ENCODE measurements at places on chromosomes 13 and 19. TPM values are rescaled to one million over a fixed set of nuclear protein-coding genes. Genes with fewer than 3 reads are reported as not detected.

Gene SELENOV
- not detected for total RNA-seq

Gene GJA3
- total RNA-seq, result 0.16 TPM

Gene EPS8L1
- 95.0 TPM for total RNA-seq

Gene PRR19
- total RNA-seq, result 0.47 TPM

Gene PRX
- 4.5 TPM for total RNA-seq

Gene KASH5
- not detected for total RNA-seq

Gene SPACA7
- not detected for total RNA-seq

Gene CGB8
- total RNA-seq, result not detected

Gene RXFP2
- 0.09 TPM for total RNA-seq

Gene PALM
- 49.4 TPM for total RNA-seq

Gene PGLYRP2
- not detected for total RNA-seq

Gene ZNF724
- total RNA-seq, result 3.1 TPM

Gene POMP
- 59.0 TPM for total RNA-seq

Gene BEST2
- total RNA-seq, result not detected

Gene RNF113B
- not detected for total RNA-seq

Gene RDH8
- not detected for total RNA-seq

Gene INSR
- 50.4 TPM for total RNA-seq

Gene CAMSAP3
- total RNA-seq, result 18.5 TPM

Gene OR10H1
- total RNA-seq, result 0.09 TPM

Gene TTC9B
- total RNA-seq, result not detected

Gene ETV2
- total RNA-seq, result 0.38 TPM

Gene SMIM44
- not detected for total RNA-seq

Gene LYPD3
- 1.7 TPM for total RNA-seq

Gene VSTM1
- 0.35 TPM for total RNA-seq

Gene KIR2DL4
- total RNA-seq, result 0.25 TPM

Gene ADGRE3
- total RNA-seq, result 0.25 TPM

Gene FUT1
- 4.3 TPM for total RNA-seq

Gene CDKN2D
- total RNA-seq, result 8.8 TPM

Gene SIGLEC5
- not detected for total RNA-seq

Gene CEACAM21
- total RNA-seq, result 5.6 TPM

Gene UHRF1
- total RNA-seq, result 3.1 TPM

Gene ZNF846
- total RNA-seq, result 17.7 TPM

Gene ZNF221
- total RNA-seq, result 6.2 TPM

Gene ZNF71
- 7.6 TPM for total RNA-seq

Gene CGB5
- total RNA-seq, result not detected

Gene CPB2
- not detected for total RNA-seq

Gene NEK5
- 1.2 TPM for total RNA-seq

Gene CCDC8
- 18.9 TPM for total RNA-seq

Gene COX6B2
- total RNA-seq, result 3.8 TPM

Gene SIGLECL1
- total RNA-seq, result not detected

Gene CGB3
- not detected for total RNA-seq

Gene UNC13A
- total RNA-seq, result 2.2 TPM

Gene HS6ST3
- total RNA-seq, result 1.2 TPM

Gene ZNF93
- total RNA-seq, result 4.5 TPM

Gene C1QTNF9
- total RNA-seq, result 0.25 TPM

Gene PPP1R12C
- total RNA-seq, result 146 TPM

Gene ZNF558
- total RNA-seq, result 28.5 TPM

Gene ZNF414
- 29.6 TPM for total RNA-seq

Gene PLPPR3
- not detected for total RNA-seq

Data from kidney (tissue), 22 donors.